Fibroblast of skin of abdomen (primary cell): ENCODE measurements at places on chromosomes 3 and 15.
A peak's percentile ranks its signal among the peaks of the same experiment; 100 is the strongest.

- peak; percentile 59 for DNase-seq
Observed at GRCh38 chr15:38254051-38254883, 1.6 kb downstream of the SPRED1 start.

DNA sequence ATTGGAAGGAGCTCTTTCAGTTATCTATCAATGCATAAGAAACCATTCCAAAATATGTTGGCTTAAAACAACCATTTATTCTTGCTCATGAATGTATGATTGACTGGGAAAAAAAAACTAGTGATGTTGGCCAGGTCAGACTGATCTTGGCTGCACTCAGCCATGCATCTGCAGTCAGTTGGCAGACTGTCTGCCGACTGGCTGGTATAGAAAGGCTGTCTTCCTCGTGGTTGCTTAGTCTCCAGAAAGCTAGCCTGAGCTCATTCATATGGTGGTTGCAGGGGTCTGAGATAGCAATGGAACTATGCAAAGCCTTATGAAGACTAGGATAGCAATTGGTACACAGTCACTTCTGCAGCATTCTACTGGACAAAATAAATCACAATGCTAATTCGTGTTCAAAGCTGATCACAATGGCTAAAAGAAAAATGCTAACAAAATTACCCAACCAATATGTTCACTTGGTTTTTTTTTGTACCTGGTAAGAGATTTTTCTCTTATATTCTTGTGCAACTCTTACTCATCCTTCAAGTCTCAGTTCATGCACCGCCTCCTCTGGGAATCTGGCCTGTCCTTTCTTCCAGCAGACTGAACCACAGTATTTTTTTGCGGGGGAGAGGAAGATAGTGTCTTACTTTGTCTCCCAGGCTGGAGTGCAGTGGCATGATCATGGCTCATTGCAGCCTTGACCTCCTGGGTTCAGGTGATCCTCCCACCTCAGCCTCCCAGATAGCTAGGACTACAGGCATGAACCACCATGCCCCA lies 126.8 kb downstream of the KCNAB1 start:
- peak; percentile 20 for DNase-seq

DNA sequence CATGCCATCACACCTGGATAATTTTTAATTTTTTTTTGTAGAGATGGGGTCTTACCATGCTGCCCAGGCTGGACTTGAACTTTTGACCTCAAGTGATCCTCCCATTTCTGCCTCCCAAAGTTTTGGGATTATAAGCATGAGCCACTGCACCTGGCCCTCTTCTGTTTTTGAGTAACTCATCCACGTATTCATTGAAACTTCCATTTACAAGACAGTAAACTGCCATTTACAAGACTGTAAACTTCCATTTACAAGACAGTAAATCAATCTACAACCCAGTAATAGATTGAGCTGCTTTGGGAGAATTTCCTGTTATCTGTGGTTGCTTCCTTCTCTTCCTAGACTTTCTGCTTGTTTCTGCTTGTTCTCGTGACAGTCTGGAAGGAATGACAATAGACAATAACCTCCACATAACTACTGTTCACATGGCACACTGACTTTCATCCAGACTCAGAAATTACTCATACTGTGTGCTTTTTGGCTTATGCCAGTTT lies 114.7 kb upstream of the CCNL1 start:
- DNase-seq, result no peak

- peak; percentile 91 for DNase-seq
Observed at GRCh38 chr3:124263168-124263567, 271.2 kb upstream of the ROPN1 start.

GRCh38 chr15:40266828-40267304 lies 16.0 kb downstream of the ANKRD63 start:
- peak; percentile 91 for DNase-seq

DNA sequence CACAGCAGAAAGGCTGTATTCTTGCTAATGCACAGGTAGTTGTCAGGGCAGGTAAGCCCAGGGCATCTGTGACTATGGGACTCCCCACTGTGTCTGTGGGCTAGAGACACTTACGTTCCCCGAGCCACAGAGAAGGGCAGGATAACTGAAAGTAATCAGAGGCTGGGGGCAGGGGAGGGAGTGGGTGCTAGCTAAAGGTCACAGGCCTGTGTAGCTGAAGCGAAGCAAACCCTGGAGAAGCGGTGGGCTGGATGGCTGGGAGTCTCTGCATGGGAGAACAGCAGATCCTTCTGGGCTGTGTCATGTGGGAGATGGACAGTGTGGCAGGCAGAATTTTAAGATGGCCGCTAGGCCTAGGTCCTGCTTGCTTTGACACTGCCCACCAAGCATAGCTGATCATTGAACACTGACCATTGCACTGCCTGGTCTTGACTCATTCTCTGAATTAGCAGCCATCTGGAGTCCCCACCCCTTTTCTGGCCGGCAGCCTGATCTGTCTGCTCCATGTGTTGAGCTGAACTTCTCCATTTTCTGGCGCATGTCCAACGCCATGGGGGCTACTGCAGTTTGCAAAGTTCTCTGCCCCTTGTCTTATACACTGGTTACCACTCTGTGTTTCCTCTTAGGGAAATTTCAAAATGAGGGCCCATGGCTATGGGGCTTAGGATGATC lies 110.0 kb downstream of the DGKG start:
- peak; percentile 18 for DNase-seq

DNA sequence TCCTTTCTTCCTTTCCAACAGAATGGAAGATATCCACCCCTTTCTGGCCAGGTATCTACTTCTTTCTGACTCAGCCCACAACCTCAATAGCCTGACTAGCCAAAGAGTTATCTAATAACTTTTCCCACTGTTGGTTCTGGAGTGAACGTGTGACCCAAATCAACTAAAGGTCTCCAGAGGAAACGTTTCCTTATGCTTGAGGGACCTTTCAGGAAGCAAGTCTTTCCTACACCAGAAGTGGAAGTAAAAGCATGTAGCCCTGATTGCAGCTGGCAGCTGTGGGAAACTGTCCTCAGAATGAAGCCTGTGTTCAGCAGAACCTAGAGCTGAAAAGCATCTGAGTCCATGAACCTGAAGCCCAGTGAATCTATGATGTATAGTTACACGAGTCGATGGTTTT lies 34.7 kb upstream of the PHLDB2 start:
- DNase-seq, result no peak

GRCh38 chr15:69573815-69574475 lies 121.3 kb downstream of the RPLP1 start:
- DNase-seq, result peak; percentile 31

DNA sequence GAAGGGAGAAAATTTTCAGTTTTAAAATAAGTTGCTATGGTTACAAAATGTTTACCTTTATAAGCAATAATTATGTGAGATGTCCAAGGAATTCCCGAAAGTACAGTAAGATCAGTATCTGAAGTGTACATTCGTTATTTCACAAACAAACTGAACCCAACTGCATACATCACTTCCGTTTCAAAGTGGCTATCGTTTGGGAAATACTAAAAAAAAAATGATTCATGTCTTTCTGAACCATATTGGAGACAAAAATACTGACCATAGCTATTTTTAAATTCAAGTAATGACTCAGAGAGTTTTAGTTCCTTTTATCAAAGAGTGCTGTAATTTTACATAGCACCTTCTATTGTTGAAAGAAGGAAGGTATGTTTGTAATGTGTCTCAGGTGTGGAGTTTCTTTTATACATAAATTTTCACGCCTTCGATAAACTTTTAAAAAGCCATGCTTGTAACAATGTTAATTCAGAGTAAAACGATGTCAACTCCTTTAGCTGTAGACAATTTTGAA lies 8.0 kb upstream of the ANKRD28 start:
- no peak for DNase-seq

DNA sequence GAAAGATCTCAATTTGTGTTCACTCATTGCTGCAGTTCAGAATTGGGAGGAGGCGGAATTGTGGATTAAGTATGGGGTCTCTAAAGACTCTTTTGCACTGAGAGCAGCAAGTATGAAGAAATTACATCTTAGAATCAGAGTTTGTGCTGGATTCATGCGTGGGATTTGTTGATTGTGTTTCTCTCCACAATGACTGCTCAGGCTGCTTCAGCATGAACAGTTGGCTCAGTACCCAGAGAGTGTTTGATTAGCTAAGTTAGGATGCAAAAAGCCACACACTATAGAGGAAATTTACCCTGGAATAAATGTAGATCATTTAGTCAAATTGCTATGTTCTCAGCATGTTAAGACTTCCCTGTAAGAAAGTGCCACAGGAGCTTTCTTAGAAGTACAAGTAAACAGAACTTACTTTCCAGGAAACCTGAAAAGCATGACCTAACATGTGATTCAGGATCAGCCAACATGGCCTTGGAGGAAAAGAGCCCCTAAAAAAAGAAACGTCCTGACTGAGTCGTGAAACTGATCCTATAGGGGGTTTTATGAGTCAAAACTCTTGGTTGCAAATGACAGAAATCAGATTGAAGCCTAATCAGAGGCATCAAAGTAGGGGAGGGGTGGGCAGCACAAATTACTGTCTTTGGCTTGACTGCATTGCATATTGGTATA lies 32.6 kb downstream of the HHLA2 start:
- no peak for DNase-seq

DNA sequence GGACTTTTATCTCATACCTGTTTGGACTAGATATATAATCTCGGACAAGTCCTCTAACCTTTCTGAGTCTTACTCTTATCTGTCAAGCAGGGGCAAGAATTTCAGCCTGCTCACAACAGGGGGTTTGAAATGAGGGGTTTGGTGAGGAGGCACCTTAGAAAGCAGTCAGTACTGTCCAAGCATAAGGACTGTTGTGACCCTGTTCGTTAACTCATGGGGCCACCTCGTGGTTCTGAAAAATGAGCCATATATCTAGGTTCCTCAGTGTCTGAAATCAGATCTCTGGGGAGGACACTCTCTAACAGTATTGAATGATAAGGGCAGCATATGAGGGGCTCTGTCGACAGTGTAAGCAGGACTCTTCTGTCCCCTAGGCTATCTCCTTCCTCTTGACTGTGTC lies 7.2 kb upstream of the TIMP4 start:
- no peak for DNase-seq

- no peak for DNase-seq
Observed at GRCh38 chr3:127529346-127530188, 61.0 kb downstream of the TPRA1 start.

DNA sequence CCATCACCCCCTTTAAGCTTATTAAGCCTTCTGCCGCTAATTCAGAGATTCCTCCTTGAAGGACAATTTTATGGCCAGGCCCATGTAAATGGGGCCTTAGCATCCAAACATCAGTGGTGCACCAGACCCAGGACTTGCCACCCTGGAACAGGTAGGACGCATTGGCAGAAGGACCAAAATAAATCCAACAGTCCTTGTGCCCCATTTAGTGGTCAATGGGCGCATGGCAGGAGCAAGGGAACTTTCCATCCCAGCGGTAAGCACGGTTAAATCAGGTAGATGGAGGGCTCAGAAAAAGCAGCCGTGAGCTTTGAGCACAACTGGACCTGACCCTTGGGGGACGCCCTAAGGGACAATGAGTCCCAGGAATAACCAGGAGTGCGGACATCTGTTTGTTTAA lies 540.8 kb upstream of the ROBO1 start:
- no peak for DNase-seq

- peak; percentile 27 for DNase-seq
Observed at GRCh38 chr3:123941121-123941520, 19.9 kb downstream of the CCDC14 start.

GRCh38 chr15:57344282-57344681 lies 32.0 kb upstream of the CGNL1 start:
- DNase-seq, result no peak

GRCh38 chr3:127679534-127680145 lies 6.9 kb downstream of the ABTB1 start:
- DNase-seq, result no peak

DNA sequence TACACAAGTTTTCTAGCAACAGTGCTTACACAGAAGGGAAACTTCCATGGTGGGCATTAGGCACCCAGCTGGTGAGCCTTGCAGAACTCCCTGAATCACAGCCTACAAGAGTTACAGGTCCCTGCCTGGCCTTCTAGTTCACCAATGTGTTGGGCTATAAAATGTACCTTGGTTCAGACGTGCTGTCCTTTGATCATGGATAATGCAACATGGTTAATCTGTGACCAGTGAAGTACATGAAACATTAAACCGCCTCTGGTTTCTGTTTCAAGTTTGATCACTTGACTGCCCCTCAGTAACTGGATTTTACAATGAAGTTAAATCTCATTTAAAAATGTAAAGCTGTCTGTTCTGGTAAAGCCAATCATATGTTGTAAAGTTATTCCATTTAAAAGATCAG lies 51.8 kb downstream of the FMN1 start:
- no peak for DNase-seq

DNA sequence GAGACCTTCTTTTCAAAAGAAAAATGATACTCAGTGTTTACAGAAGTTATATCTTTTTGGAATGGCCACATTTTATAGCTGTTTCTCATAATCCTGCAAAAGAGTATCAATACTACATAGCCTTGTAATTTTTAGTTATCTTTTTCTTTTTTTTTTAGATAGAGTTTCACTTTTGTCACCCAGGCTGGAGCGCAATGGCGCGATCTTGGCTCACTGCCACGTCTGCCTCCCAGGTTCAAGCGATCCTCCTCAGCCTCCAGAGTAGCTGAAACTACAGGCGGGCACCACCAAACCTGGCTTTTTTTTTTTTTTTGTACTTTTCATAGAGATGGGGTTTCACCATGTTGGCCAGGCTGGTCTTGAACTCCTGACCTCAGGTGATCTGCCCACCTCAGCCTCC lies 53.6 kb downstream of the ANKRD28 start:
- DNase-seq, result no peak

- peak; percentile 62 for DNase-seq
Observed at GRCh38 chr15:41989573-41990242, 17.4 kb upstream of the EHD4 start.

DNA sequence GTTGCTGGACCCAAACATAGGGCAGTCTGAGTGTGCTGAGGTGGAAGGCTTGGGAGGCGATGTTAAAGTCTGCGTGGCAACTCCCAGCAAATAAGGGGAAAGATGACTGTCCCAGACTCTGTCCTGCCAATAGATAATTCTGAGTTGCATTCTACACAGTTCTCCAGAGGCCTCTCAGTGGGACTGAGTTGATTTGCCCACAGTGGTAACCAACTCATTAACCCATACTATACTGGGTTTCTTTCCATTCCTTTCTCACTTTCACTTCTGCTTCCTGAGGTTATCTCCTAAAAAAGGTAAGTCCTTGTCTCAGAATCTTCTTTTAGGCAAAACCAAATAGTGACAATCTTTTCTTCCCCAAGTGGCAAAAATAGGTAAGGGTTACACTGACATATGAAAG lies 549.9 kb upstream of the DPPA4 start:
- no peak for DNase-seq

DNA sequence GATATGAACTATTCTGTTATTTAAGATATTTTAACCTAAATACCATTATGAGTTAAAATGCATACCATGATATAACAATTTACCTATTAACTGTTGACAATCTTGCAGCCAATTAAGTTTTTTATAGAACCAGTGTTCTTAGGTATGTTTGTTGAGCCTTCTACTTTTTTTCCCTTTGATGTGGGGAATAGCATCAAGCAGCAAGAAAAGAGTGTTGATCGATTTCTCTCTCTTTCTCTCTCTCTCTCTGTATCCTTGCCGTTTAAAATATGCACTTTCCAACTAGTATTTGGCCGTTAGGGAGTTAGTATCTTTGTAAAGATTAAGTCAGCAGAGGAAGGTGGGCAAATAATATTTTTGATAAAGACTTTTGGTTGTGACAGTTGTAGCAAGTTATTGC lies 5.9 kb downstream of the CHD2 start:
- no peak for DNase-seq
